ENCODE measurements at places on chromosomes 11 and 22.

DNA sequence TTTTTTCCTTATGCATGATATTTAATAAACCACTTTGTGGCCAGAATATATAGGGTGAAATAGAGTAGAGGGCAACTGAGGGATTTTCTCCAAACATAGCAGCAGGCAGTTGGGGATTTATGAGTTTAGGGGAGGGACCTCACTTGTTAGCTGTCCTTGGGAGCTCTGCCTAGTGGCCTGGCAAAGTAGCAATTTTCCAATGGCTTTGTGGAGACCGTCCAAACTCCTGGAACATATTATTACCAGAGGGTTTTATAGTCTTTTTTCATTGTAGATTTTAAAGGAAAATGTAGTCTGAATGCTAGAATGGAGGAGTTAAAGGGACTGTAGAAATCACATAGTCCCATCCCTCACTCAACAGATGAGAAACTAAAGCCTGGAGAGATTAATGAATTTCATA is 32.3 kb downstream of the AMOTL1 start:
- no peak for DNase-seq

DNA sequence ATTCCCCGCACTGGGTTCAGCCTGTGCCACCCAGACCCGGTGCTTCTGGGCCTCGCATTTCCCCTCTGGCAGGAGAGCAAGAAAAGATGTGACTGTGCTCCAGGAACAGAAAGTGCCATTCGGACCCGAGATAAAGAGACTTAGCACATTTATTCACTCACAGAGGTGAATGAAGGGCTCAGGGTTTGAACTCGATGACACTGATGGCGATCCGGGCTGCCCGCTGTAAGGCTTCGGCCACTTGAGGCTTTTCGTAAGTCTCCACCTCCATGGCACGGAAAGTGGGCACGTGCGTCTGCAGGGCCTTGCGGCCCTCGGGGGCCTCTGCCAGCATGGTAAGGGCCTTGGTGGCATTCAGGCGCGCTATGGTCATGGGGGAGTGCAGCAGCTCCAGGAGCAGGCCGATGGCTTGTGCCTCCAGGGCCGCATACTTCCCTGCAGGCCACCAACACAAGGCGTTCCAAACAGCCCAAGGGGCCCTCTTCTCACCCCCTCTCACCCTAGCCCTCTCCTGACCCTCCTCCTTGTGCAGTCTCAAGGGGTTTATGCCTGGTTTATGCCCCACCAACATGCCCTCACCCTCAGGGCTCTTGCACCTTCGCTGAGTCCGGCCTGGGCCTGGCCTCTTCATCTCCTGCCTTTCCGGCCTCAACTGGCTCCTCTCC is 10.9 kb upstream of the GNAZ start:
- DNase-seq, result no peak

- no peak for DNase-seq
These were observed 7.1 kb downstream of the CASP12 start for GRCh38 chr11:104891135-104891534.

GRCh38 chr11:125132596-125132995 is 21.2 kb upstream of the TMEM218 start:
- no peak for DNase-seq

- peak; percentile 10 for DNase-seq
These were observed 3.0 kb downstream of the TSPAN18 start for GRCh38 chr11:44729713-44730112.

- DNase-seq, result no peak
These were observed 806 bp upstream of the SMDT1 start for GRCh38 chr22:42078469-42079318.

DNA sequence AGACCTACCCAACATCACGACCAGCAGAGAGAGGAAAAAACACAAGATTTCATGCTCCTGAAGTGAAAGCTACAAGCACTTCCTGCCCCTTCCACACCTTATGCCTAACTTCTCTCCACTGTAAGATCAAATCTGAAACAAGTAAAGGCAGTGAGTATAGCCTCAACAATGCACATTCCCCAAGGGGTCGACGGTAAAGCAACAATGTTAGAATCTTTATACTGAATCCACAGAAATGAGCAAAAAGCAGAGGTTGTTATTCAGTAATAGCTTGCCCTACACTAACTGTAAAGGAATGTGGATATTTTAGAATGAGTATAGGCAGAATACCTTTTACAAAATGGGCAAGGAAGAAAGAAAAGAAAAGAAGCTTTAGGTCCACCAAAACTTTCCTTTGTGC is 15.6 kb downstream of the ARFGAP3 start:
- no peak for DNase-seq

DNA sequence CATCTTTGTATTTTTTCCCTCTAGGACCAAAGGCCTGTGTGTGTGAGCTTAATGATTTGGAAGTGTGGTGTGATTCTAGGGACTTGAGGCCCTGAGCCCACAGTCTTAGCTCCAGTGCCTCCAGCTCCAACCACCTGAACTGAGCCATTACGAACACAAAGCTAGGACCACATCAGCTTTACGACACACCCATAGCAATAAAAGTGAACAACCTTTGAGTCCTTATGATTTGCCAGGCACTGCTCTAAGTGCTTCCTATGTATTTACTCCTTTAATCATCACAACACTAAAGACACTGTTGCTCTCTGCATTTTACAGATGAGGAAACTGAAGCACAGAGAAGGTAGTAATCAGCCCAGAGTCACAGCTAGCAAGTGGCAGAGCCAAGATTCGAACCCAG is 126.4 kb downstream of the EHF start:
- no peak for DNase-seq

DNA sequence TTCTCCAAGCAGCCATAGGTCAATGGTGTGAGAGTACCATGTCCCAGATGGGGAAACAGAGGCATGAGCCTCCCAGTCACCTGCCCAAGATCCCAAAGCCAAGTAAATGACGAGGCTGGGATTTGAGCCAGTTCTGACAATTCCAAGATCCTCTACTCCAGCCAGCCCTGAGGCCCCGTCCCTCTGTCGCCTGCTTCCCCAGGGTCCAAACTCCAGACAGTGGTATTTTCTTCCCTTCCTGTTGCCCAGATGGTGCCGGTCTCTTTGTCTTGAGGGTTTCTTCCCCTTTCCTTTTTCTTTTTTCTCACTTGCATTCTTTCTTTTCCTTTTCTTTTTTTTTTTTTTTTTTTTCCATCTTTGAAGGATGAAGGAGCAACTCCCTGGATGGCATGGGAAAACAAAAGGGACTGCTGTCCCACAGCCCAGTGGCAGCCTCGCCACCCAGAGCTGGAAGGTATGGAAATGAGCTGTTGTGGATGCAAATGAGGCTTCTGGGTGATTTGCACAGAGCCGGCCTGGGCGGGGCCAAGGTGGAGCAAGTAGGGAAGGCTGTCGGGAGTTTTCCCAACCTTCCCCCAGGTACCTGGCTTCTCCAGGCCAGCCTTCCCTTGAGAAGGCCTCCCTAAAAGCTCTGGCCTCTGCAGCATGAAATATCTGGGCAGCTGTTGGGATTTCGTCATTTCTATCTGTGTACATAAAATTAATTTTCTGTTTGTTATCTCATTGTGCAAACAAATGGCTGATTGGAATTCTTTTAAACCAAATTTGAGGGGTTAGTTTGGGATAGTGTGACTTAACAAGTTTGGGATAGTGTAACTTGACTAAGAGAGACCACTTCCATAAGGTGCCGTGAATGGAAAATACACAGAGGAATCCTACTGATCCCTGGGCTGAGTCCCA is 146.8 kb downstream of the MN1 start:
- DNase-seq, result no peak
